ENCODE measurements at places on chromosomes 13 and 19.

DNA sequence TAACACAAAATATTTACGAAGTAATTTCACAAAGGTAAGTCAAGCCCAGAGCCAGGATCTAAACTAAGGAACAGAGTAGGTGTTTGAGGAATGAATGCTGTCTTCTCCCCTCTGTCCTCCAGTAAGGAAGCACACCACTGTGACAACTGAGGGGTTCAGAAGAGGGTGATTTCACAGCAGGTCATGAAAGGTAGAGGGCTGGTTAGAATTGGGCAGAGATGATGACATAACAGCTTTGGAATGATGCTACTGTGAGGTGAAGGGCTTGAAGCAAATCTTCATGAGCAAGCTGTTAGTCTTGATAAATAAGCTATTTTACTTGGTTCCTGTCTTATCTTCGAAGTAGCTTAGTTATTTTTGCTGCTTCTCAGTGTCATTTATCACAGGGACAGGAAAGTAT is 498.6 kb downstream of the FGF9 start:
- no peak for DNase-seq

GRCh38 chr19:2461751-2462634 is 5.2 kb upstream of the LMNB2 start:
- DNase-seq: peak; percentile 52

- no peak for DNase-seq
Observed at GRCh38 chr13:92365904-92366303, 860.7 kb upstream of the GPC6 start.

DNA sequence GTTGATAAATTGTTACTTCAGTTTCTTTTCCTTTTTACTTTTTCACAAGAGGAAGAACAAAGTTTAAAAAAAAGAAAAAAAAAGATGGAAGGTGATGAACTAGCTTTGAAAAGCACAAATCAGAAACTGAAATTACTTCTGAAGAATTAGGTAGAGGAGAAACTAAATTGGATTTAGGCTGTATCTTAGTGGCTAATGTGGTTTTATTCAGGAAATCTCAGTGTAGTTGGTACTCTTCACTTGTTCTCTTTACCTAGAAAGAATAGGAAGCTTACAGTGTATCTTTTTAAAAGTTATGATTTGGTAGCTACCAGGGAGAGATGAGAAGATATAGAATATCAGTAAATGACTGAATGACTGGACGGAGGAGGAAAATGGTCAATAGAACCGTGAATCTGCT is 247.7 kb downstream of the GGACT start:
- DNase-seq: no peak

- no peak for DNase-seq
Observed at GRCh38 chr13:88704600-88705275, 1033.6 kb downstream of the SLITRK5 start.
